ENCODE measurements at places on chromosomes 1 and 21.
A peak's percentile ranks its signal among the peaks of the same experiment; 100 is the strongest.

DNA sequence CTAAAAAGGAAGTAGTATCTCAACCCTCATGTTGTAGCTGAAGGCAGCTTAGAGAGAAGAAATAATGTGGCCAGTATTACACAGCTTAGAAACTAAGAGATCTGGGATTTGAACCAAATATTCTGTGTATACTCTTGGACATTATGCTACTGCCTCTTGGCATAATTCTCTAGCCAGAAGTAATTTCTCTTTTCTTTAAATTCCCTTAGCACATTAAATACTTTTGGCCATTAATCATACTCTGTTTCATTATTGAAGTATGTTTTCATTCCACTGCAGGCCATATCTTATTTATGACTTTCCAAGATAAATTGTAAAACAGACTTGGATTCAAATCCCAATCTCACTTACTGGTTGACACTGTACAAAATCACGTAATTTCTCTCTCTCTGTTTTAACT, 181.3 kb upstream of the SPAG17 start:
- DNase-seq = no peak

DNA sequence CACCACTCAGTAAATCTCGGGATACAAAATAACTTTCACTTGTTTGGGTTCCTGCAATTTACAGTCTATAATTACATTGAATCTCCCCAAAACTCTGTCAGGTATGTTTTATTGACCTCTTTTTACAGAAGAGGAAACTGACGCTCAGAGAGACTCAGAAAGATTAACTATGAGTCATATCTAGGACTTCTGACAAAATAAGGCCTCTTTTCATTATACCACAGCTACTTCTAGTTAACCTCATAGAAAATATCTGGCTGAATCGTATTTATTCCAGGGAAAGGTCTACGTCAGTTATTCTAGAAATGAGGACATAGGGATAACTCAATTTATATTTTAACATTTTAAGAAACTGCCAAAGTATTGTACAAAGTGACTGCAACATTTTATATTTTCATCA, 211.1 kb upstream of the FAM78B start:
- no peak for DNase-seq

- DNase-seq = no peak
These were observed 25.2 kb downstream of the B3GALT5 start for GRCh38 chr21:39637971-39638240.

DNA sequence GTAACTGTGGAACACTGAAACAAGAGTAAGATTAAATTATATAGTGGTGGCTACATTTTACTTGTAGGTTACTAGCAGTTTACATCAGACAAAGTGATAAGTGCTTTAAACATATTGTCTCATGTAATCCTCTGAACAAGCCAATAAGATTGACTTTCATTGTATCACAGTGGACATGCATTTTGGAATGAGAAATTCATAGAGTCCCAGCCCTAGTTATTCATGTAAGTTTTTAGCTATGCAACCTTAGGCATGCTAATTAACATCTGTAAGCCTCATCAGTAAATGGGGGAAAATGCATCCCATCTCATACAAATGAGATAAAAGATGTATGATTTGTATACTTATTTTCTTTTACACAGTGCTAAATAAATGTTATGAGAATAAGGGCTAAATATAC, 1038.1 kb upstream of the ADGRL4 start:
- no peak for DNase-seq

DNA sequence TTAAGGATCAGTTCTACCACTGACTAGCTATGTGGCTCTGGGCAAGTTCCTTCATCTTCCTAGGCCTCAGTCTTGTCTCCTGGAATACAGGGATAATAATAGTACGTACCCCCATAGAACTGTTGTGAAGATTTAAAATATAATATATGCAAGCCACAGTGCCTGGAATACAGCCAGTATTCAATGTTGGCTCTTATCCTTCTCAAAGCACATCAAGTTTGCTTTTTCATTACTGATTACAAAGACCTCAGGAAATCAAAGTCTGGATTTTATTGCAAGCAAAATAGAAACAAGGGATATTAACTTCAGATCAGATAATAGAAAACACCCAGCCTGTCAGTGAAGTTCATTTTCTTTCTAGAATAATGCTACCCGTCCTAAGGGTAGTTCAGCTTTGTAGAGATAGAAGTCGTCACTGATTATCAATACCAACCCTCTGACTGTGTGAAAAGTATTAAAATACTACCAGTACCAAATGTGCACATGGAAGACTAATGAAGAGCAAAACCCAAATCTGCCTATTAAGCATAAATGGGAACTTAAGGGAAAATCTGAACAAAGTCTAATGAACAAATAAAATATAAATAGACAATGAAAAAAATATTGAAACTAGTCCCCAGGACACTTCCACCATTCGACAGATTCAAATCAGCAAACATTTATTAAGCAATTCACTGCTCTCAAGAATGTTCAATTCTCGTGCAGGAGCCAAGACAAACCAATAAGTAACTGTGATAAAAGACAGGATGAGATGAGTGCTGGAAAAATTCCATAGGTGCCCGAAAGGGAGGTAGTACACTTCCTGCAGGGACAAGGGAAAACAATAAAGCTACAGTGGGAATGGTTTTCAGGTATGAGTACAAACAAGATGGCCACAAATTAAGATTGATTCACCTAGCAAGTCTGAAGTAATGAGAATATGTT, 206.2 kb downstream of the SMYD3 start:
- DNase-seq = no peak

DNA sequence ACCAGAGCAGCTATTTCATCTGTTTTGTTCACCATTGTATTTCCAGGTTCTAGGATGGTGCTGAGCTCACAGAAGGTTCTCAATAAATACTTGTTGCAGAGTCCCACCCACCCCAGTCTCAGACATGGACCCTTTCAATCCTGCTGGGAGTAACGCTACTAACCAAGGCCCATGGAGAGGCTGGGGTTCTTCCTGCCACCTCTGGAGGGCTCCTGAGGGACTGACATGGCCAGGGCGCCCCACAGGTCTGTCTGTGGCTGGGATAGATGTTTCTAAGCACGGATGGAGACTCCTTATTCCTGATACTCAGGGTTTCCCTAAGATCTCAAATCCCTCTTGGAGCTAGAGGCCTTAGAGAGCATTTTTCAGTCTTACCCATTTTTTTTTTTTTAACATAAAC, 87.4 kb downstream of the EPHB2 start:
- no peak for DNase-seq

GRCh38 chr1:228830954-228831481, 95.7 kb downstream of the RHOU start:
- no peak for DNase-seq

GRCh38 chr1:12284486-12284885, 54.7 kb downstream of the VPS13D start:
- DNase-seq = no peak

DNA sequence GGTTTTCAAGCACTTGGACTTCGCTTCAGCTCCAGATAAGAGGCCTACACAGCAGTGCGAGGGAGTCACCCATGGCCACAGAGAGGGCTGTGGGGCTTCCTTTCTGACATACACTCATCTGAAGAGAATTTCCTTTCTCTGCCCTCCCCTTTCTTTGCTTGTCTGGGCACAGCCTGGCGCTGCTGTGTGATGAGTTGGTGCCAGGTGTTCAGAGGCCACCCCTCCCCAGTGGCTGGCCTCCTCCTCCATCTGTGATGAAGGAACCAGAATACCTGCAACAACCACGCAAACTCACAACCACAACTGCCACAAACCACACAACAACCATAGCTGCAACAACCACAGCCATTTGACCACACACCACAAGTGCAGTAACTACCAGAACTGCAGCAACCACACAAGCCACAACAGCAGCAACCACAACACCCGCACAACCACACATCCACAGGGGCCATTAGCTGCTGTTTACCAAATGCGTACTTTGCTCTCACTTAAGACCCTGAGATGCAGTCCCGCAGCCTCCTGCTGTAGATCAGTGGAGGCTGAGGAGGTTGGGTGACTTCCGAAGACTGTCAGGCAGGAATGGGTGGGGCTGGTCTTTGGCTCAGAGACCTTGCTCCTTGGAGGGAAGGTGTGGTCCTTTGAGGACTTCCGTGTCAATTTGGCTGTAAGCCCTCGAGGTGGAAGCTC, 71.1 kb downstream of the IER5 start:
- no peak for DNase-seq

DNA sequence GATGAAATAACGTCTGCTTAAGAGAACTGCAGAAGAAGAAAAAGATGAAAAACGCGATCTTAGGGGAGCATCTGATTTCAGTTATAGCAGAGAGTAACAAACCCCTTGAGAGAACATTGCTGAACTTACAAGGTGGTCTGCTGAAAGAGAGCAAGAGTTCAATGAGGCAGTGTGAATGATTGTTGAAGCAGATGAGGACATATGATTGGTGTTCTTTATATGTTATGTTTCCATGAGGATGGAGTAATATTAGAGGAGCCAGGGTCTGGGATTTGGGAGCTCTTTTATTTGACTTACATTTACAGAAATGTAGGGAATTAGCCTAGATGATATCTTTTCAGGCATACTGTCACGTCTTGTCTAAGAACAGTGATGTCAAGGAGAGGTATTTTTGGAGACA, 1302.0 kb downstream of the KCNT2 start:
- no peak for DNase-seq

DNA sequence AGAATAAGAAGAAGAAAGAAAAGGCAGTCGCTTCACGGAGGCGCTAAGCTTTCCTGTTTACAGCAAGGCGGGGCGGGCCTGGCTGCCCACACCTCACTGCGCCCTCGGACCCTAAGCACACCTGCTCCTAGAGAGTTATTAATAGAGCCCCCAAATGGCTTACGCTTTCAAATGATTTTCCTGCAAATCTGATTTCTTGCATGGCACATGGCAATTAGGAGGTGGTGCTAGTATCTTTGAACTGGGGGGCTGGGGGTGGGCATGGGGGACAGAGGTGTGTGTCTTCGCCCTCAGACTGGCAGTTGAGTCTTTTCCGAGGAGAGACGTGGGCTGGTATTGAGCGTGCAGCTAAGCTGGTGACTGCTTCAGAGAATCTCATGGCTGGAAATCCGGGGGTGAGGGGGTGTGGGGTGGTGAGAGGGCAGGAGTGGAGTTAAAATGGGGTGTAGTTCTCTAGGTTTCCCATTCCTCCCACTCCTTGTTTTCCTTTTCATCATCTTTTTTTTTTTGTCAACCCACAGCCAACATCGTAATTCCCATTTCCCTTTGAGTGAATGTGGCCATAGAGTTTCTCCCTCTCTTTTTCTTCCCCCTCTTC, 1.3 kb downstream of the S1PR1 start:
- DNase-seq = peak; percentile 40

DNA sequence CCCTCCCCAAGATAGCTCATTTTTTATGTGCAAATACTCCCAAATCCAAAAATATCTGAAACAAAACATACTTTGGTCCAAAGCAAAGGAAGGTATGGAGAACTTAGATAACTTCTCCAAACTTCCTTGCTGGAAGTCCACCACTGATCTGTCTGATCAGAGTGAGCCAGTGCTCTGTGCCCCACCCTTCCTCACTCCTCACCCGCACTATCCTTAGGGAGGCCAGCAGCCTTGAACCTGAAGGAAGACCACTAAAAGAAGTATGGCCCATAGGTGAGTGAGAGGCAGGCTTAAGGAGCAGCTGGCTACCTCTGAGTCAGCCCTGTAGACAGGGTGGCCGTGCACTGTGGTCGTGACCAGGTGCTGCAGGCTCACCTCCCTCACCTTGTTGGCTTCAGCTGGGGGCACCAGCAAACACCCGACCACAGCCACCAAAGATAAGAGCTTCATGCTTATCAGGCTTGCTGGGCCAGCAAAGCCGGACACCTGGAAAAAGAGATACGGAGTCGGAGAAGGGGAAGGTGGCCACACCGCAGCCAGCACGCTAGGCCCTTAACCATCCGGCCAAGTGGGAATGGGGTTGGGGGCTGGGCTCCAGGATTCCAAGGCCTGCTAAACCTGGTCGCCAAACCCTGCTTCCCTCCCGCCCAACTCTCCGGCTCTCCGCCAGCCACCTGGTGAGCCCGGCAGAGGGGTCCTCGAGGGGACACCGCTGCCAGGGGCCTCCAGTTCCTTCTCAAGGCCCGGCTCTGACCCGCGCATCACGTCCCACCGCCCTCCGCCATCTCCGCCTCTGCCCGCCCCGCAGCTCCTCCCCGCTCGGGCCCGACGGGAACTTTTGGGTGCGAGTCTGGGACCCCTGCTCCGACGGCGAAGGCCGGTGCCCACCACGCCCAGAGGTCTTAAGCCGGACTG, 543 bp downstream of the TMEM9 start:
- no peak for DNase-seq

DNA sequence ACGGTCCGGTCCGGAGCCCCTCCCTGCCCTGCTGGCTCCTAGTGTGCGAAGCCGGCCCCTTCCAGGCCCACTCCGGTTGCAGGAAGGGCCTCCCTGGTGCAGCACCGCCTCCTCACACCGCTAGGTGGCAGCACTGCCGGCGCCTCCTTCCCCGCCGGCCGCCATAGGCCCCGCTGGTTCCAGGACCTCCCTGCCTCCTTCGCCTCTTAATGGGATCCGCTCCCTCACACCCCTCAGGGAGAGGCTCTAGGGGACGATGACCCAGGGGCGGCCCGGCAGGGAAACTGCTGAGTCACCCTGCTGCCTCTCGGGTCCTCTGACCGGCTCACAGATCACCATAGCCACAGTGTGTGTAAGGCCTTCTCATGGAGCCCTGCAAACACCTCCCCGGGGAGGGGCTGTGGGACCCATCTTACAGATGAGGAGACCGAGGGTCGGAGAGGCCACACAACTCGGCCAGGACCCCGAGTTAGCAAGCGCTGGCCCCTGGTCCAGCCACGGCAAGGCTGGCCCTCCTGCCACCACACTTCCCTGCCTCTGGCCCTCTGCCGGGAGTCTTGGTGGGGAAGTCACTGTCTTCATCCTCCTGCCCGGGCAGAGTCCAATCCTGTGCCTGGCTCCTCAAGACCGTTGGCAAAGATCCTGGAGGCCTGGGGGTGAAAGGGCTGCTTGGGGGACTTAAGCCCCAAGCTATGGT, 1.6 kb upstream of the AJAP1 start:
- DNase-seq = peak; percentile 54

- DNase-seq = no peak
These were observed 65.6 kb downstream of the IFI44 start for GRCh38 chr1:78715181-78715661.

DNA sequence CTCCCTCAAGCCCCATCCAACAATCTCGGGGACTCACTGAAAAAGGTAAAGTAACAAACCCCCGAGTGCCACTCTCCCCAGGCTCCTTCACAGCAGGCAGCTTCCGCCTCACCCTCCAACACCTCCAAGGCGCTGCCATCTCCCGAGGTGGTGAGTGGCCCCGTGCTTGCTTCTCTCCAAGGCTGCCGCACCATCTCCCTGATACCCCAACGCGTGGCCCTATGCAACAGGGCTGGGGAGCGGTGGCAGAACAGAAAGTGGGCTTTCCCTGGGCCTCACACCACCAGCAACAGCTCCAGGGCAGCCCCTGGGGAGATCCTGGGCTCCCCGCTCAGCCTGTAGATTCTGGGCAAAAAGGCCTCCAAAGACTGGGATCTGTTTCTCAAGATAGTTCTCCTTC, 105.1 kb downstream of the RAVER2 start:
- DNase-seq = no peak

- DNase-seq = no peak
These were observed 202.1 kb downstream of the KAZN start for GRCh38 chr1:14800500-14801076.
